Panc1 (cell line): ENCODE measurements at places on chromosomes 4 and X.

DNA sequence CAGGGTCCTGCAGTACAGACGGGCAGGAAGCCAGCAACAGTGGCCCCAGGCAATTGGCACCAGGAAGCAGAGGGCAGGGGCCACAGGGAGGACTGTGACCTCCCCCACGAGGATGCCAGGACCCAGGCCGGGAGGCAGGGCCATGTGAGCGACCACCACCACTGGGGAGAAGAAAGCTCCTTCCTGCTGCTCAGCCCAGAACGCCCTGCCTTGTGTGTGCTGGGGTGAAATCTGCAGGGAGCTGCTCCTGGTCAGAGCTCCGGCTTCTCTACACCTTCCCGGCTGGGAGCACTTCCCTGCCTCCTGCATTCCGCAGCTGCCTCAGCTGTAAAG lies 100.4 kb downstream of the HMX1 start:
- DNase-seq = no peak

DNA sequence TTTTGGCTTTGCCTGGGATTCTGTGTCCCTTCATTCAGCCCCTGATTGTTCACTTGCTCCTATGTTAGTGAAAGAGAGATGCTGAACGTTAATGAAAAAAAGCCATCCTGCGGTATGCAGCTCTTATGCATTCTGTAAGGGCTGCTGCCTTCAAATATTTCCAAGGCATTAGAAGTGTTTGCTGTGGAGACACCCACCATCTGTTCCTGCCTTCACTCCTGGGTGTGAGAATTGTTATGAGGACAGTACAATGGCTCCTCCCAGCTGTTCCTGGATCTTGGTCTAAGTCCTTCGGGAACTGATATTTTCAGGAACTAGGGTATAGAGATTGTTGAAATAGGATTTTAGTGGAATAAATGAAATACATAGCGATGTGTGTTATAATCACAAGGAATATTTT lies 427.1 kb upstream of the FAM47C start:
- DNase-seq = no peak

- no peak for DNase-seq
Measured at GRCh38 chr4:123840197-123840596, 443.6 kb downstream of the SPRY1 start.

DNA sequence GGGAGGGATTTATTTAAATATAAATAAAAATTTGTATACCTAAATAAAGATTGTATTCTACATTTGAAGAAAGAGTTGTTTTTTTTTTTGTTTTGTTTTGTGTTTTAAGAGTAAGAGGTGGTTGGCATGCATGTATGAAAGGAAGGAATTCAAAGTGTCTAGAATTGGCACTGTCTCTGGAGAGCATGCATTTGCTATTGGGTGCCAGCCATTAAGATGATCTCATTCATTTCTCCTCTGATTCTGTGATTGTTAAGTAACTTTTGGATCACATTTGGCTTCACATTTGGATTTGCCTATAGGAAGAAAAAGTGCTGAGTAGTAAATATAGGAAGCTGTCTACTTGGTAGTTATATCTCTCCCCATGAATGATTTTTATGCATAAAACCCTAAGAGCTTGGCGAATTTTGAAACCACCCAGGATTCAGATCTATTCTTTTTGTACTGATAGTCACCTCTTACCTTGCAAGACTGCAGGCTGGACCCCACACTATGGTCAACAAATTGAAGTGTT lies 7.8 kb upstream of the BOD1L1 start:
- no peak for DNase-seq

DNA sequence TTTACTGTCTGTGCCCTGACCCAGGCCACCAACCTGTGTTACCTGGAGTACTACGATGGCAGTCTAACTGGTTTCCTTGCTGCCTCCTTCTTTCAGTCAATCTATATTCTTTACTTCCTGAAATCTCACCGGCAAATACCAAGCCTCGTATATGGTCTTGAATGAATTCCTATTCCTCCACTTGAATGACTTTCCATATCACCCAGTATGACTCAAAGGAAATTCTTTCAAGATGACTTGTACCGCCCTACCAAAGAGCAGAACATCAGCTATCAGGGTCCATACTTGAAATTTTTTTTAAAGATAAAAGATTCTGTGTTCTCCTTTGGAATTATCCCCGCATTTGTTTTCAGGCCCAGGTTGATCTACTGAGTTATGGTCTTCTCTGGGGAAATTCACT lies 378.0 kb downstream of the AFF2 start:
- DNase-seq = no peak

DNA sequence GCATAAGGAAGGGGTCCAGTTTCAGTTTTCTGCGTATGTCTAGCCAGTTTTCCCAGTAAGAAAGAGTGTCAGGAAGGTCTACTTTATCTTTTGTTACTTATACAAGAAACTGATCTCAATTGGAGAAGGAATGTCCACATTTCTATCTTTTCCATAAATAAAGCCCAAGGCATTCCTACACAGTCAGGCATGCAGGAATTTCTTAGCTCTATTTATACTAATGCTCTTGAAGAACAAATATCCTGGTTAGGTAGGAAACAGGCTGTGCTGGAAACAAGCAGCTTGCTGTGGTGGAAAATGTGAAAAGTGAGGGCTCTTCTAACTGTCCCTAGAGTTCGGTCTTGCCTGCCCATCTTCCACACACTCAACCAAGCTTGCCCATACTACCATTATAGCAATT lies 37.9 kb upstream of the PITX2 start:
- DNase-seq = no peak

- DNase-seq = no peak
Measured at GRCh38 chrX:50941638-50942037, 31.1 kb downstream of the BMP15 start.
